ENCODE measurements at places on chromosomes 6 and 20.

GRCh38 chr20:58048096-58048702 lies 180.3 kb downstream of the ANKRD60 start:
- no peak for DNase-seq

DNA sequence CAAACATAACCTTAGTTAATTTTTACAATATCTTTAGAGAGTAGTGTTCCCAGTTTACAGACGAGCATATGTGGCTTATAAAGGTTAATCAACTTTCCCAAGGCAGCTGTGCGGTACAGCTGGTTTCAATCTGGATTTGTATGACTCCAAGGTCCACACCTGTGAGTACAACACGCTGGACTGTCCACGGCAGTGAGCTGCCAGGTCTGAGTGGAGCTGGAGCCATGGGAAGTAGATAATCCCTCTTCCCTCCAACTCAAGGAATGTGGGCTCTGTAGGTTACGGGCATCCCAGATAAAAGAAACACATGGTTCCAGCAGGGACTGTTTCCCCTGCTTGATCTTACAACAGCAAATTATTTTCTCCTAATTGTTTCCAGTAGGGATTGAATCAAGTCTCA lies 102.2 kb downstream of the SOD2 start:
- no peak for DNase-seq

- no peak for DNase-seq
Observed at GRCh38 chr20:57794600-57795341, 85.0 kb upstream of the PMEPA1 start.

DNA sequence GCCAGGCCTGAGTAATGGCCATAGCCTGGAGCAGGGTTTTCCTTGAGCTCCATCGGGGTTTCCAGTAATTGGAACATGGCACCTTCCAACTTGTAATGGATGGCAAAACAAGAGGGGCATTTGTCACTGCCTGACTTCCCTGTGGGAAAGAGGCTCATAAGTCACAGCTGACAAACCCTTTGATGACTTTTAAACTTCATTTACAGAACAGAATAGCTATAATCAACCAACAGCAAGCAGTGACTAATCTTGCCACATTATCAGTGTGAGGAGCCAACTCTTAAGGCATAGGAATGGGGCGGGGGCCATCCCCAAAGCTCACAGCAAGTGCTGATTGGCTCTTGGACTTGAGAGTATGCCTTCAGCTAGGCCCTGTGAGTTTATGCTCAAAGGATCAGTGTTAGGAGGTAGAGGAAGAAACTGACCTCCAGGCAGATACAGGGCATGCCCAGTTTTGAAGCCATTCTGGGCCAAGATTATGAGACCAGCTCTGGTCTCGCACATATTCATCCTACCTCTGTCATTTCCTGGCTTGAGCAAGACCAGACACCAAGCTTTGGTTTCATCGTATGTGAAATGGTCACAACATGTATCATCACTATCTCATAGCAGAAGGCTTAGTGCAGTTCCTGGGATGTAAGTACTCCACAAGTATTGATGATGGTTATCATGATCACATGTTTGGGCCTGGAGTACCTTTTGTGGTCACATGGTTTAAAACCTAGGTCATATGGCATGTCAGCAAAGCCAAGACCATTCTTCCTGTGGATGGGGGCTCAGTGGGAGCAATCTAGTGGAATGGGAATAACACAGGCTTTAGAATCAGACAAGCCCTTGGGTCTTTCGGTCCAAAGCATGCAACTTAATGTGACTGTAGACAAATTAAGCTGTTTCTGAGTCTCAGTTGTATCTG lies 49.2 kb downstream of the EIF2S2 start:
- no peak for DNase-seq

- DNase-seq, result no peak
Observed at GRCh38 chr6:166058064-166058739, 109.4 kb downstream of the TBXT start.

DNA sequence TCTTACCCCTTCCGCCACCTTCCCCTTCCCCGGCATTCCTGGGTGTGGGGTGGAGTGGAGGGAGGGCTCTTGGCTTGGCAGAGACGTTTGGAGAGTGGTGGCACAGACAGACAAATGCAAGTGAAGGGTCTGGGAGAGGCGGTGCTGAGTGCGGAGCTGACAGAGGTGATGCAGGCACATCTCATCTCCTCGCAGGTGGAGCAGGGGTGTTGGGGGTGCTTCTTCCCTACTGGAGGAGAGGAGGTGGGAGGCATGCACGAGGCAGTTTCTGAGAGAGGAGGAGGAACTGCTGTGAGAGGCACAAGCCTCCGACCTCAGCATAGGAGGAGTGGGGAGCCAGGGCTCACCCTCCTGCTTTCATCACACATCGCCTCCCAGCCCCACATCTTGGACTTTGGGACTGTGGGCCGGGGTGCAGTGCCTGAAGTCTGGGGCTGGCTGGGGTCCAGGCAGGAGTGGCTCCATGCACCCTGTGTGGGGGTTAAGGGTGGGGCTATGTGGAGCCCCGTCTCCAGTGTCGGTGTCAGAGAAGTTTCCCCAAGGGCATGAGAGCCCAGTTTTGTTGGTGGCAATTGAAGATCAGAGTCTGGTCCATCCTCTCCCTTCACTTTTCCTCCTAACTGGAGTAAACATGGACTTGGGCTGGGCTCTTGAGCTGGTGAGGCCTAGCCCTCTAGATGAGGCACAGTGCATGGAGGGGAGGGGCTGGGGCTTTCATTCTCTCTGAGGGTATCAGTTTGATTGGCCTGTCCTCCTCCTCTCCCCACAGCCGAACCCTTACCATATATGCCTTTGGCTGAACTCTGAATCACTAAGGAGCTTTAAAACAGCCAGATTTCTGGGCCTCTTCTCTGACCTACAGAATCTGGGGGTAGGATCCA lies 20.2 kb upstream of the SLC22A7 start:
- DNase-seq, result no peak

GRCh38 chr6:15110726-15111354 lies 135.0 kb upstream of the JARID2 start:
- DNase-seq, result no peak

DNA sequence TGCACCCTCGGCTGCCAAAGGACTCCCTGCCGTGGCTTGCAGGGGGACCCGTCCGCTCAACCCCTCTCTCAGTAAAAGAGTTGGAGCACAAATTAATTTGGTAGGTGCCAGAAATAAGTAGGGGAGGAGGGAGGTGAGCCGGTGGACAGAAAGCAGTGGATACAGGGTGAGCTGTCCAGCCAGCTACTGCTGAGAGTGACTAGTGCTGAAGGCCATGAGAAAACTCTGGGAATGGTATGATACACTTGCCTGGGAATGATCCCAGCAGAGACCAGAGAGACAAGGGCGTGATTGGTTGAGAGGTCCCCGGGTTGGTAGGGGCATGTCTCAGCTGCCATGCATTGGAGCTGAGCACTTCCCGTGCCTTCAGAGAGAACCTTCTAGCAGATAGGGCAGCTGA lies 15.7 kb downstream of the FOXQ1 start:
- no peak for DNase-seq
